Stimulated activated CD4-positive, alpha-beta T cell treated with anti-CD3 and anti-CD28 coated beads, Interleukin-1b, Interleukin-23, amount 100 ng/mL, for 24 hours (primary cell): ENCODE measurements at places on chromosomes 11 and 22.

GRCh38 chr22:35591714-35592417 is 25.3 kb downstream of the MB start:
- DNase-seq = no peak

DNA sequence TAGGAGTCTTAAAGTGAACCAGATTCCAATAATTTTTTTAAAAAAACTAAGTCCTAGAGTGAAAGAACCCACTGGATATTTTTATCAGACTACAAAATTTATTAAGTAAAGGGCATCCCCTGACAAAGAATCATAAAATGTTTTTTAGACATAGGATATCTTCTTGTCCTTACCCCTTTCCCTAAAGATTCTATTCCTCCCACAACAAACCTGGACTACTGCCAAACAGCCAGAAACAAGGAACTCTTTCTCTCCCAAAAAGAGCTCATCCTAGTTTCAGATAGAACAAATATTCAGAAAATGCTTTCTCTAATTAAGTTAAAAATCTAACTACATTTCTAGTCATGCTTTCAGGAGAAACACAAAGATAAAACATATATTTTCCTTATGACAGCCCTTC is 327.1 kb downstream of the FAM181B start:
- no peak for DNase-seq

GRCh38 chr22:33022231-33022630 is 36.0 kb downstream of the SYN3 start:
- no peak for DNase-seq

DNA sequence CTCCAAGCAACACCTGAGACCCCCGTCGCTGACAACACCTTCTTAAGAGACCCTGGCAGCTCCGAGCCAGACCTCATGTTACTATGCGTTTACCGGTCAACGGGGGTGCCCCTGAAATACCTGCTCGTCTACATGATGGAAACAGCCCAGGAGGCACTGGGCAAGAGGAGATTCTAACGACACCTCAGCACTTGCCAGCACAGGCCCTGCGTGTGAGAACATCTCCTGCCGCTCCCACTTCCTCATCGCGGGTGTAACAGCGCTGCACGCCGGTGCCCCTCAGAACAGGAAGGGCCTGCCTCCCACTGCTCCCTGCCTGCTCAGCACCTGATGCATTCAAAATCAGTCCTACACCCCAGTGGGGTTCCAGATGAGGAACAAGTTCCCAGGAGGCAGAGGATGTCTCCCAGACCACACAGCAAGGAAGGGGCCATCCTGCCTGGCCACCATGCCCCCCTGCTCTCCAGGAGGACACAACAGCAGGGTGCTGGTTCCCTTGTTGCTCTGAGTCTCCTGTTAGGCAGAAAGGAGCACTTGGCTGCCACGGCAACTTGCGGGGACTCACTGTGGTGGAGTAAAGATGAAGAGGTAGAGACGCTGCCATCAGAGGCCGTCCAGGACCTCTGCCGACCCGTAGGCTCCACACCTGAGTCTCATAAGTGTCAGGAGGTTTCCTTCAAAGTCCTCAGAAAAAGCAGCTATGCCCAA is 2.1 kb downstream of the TOLLIP start:
- no peak for DNase-seq

- DNase-seq = no peak
Measured at GRCh38 chr11:75199412-75199955, 41.1 kb upstream of the TPBGL start.
